ENCODE measurements at places on chromosomes 1 and 21. TPM values are rescaled to one million over a fixed set of nuclear protein-coding genes. Genes with fewer than 3 reads are reported as not detected.
A peak's percentile ranks its signal among the peaks of the same experiment; 100 is the strongest.

DNA sequence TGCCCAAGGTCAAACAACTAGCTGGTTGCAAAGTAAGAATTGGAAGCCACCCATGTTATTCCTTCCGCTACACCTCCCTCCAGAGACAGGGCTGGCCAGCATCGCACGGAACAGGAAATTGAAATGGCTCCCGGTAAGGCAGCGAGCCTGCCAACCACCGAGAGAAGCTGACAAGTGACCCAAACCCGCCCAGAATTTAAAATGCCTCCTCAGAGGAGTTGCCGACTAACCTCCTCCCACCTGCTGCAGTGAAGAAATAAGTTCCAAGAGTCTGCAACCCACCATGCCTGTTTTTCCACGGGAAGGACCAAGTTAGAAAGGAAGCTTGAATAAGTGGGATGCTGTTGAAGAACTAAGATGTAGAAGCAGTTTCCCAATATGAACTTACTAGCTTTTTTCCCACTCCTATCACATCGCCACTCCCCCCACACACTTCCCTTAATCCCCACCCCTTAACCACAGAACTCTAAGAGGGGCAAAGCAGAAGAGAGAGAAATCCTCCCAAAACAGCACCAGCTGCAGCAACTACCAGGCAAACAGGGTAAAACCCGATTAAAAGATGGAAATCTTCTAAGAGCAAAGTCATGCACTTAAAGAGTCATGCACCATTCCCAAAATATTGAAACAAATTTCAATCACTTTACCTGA is 78.6 kb downstream of the TIAM1 start:
- no peaks in the 10 kb centered on the region for H3K36me3 ChIP-seq
- DNase-seq, result no peak
- no peaks in the 10 kb centered on the region for H3K27me3 ChIP-seq

GRCh38 chr21:18007121-18007520 is 188.0 kb upstream of the C21orf91 start:
- DNase-seq, result no peak
- H3K36me3 ChIP-seq, result no peaks in the 10 kb centered on the region
- H3K27ac ChIP-seq, result no peak overlapping the region
- H3K4me1 ChIP-seq, result no peaks in the 10 kb centered on the region
- H3K27me3 ChIP-seq, result no peaks in the 10 kb centered on the region
- H3K4me3 ChIP-seq, result no peak overlapping the region

DNA sequence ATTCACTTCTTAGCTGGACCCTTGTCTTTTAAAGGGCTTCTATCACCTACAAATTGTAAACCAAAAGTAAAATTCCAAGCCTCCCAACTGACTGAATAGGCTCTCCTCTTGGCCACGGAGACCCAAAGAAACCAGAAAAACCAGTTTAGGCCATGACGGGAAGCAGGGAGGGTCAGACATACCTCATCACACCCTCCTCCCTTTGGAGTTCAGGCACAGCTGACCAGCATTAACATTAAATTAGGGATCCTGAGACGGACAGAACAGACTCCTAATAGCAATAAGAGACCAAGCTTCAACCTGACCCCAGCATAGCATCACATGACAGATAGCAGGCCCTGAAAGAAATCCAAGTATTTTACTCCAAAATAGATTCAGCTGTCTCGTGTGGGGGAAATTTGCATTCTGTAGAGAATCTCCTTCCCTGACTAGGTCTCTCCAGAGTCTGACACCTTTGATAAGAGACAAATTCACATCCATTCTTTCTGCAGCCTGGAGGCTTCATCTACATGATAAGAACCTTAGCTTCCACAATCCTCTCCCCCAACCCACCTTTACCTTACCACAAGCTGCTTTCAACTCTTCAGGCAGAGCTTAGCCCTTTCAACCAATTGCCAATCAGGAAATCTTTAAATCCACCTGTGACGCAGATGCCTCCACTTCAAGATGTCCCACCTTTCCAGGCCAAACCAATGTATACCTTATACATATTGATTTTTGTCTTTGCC is 177.1 kb upstream of the RAB4A start:
- H3K36me3 ChIP-seq, result 0 out of 2 replicates have a peak, but pooled peaks cover 3% of the 10 kb centered on the region
- H3K4me1 ChIP-seq, result peaks cover 40% of the 10 kb centered on the region
- H3K27ac ChIP-seq, result peak overlapping the region; percentile 91

GRCh38 chr1:94068999-94069918 is 51.7 kb downstream of the ABCA4 start:
- no peak overlapping the region for H3K27ac ChIP-seq
- peaks cover 36% of the 10 kb centered on the region for H3K27me3 ChIP-seq
- H3K4me3 ChIP-seq, result no peak overlapping the region
- H3K4me1 ChIP-seq, result no peaks in the 10 kb centered on the region

- H3K36me3 ChIP-seq, result no peaks in the 10 kb centered on the region
- H3K27me3 ChIP-seq, result peaks cover 45% of the 10 kb centered on the region
- DNase-seq, result peak; percentile 67
- H3K27ac ChIP-seq, result no peak overlapping the region
These were observed 7.7 kb upstream of the ZNF669 start for GRCh38 chr1:247111700-247112478.

GRCh38 chr1:115189814-115190539 is 100.7 kb upstream of the TSPAN2 start:
- H3K36me3 ChIP-seq, result no peaks in the 10 kb centered on the region
- no peak overlapping the region for H3K4me3 ChIP-seq
- no peaks in the 10 kb centered on the region for H3K4me1 ChIP-seq
- H3K27me3 ChIP-seq, result no peaks in the 10 kb centered on the region

DNA sequence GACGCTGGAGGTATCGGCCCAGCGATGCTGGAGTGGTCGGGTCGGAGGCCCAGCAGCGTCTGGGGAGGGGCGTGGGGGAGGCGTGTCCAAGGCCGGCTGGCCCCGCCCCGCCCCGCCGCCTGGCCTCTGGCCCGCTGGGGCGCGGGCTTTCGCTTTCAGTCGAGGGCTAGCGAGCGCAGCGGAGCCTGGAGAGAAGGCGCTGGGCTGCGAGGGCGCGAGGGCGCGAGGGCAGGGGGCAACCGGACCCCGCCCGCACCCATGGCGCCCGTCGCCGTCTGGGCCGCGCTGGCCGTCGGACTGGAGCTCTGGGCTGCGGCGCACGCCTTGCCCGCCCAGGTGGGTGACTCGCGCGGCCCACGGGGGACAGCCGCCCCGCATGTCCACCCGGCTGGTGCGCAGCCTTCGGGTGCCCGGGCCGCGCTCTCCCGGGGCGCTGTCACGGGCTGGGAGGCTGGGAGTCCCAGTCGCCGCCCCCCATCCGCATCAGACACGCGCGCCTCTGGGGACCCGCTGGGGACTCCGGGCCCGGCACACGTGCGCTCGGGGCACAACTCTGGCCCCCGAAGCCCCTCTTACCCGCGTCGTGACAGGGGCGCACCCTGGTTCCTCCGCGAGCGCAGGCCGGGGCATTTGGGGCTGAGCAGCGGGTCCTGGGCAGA is at the start of gene TNFRSF1B:
Gene TNFRSF1B, plus strand, starts transcription at position 158 of the 659 bp plus-strand sequence. Its CDS starts 101 bp downstream, at position 259.
- H3K27me3 ChIP-seq, result peaks cover 38% of the 10 kb centered on the region
- DNase-seq, result peak; percentile 87
- H3K36me3 ChIP-seq, result no peaks in the 10 kb centered on the region

DNA sequence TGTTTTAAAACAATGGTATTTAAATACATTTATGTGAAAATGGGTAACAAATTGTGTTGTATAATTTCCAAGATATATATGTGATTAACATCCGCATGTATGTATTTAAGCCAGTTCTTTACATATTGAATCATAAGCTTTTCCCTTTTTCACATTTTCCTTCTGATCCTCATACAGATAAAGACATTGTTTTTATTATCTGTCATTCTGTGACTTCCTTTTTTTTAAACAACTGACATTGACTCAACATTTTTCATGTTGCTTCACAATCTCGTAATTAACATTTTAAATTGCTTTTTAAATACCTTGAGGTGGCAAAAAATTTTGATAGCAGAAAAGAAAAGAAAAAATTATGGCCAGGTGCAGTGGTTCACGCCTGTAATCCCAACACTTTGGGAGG is 1.4 kb downstream of the STXBP3 start:
- H3K27ac ChIP-seq, result no peak overlapping the region
- no peaks in the 10 kb centered on the region for H3K27me3 ChIP-seq
- 0 out of 2 replicates have a peak, but pooled peaks cover 3% of the 10 kb centered on the region for H3K4me1 ChIP-seq
- H3K36me3 ChIP-seq, result no peaks in the 10 kb centered on the region

DNA sequence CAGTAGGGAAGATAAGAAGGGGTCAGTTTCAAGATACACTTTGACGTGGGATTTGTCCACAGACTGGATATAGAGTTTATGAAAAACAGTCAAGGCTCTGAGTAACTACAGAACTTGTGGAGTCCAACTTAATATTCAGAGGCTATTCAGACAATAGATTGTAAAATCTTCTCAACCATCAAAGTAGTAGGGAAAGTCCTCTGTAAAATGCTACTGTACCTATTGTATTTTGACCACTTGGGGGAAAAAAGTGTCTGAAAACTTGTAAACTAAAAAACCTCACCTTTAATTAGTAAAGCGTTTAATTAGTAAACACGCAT is 10.5 kb downstream of the PTP4A2 start:
- no peaks in the 10 kb centered on the region for H3K36me3 ChIP-seq
- DNase-seq, result no peak
- H3K4me1 ChIP-seq, result peaks cover 40% of the 10 kb centered on the region
- no peaks in the 10 kb centered on the region for H3K27me3 ChIP-seq
- no peak overlapping the region for H3K4me3 ChIP-seq

DNA sequence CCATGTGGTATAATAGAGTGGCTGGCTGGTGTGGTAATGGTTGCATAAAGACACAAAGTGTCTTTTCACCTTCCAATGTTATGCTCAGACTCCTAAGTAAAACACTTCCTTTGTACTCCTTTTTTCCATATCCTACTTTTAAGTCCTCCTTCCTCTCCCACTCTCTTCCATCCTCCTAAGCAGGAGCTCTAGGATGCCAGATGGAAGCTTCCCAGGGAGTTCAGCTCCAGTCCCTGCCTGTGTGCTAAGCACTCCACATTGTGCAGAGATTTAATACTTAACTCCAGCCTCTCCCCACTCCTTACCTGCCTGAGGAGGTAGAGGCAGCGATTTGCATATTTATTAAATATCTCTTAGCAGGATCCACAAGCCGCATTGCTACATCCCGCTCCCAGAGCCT is 60.5 kb upstream of the IGSF21 start:
- DNase-seq, result no peak
- no peak overlapping the region for H3K27ac ChIP-seq
- no peaks in the 10 kb centered on the region for H3K4me1 ChIP-seq
- H3K27me3 ChIP-seq, result no peaks in the 10 kb centered on the region
- no peak overlapping the region for H3K4me3 ChIP-seq

GRCh38 chr21:38219049-38219628 is 37.7 kb upstream of the KCNJ15 start:
- no peak overlapping the region for H3K4me3 ChIP-seq
- no peaks in the 10 kb centered on the region for H3K27me3 ChIP-seq
- H3K27ac ChIP-seq, result no peak overlapping the region
- no peaks in the 10 kb centered on the region for H3K4me1 ChIP-seq

DNA sequence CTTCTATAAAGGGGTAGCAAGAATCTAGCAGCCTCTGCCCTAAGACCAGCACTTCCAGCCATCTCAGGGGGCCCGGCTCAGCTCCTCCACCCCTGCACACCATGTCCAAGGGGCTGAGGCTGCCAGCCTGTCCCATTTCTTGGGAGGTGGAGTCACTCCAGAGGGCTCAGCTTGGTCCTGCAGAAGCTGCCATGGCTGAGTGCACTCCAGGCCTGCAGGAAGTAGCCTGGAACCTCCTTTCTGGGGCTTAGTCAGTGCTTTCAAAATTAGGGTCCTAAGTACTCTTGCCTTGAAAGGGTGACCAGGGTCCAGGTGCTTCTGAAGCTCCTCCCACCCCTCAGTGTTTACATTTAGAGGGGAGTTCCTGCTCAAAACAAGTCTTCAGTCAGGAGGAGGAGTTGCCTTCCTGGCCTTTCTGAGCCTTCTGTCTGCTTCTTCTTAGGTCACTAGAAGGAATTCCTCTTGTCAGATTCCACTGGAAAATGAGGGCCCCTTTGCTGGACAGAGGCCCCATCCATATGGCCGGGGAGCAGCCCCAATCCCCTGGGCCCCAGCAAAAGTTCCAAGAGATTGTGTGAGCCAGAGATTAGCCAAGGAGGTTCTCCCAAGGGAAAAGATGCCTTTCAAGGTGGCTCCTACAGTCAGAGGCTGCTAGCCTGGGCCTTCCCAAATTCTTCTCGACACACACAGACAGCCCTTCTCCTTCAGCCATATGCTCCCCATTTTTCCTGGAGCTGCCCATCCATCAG is 128.1 kb upstream of the VAMP3 start:
- no peaks in the 10 kb centered on the region for H3K36me3 ChIP-seq
- H3K4me1 ChIP-seq, result no peaks in the 10 kb centered on the region
- H3K27me3 ChIP-seq, result no peaks in the 10 kb centered on the region
- DNase-seq, result peak; percentile 43
- no peak overlapping the region for H3K4me3 ChIP-seq
- no peak overlapping the region for H3K27ac ChIP-seq

DNA sequence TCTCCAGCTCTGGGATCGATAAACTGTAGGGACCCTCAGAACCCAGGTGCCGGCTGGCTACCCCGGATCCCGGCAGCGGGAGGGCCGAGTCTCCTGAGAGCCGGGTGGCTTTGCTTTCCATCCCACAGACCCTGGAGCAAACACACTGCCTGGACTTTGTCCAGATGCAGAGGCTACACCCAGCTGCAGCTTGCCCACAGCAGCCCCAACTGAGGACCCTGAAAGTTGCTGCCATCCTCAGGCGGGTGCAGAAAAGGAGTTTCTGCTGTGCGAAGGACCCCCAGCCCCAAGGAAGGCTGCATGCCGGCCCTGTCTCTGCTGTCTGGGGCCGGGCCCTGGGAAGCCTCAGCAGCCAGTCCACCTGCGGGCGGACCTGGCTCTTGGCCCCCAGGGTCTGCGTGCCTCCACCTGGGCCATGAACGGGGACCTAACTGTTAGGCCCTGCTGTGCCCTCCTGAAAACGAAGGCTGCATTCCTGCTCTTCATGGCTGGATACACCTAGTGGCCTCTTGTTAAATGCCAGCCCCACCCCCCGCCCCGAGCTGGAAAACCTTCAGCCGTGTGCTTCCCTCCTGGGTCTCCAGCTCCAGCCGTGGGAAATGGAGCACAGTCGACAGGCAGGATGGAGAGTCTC is 97.5 kb upstream of the ARHGEF16 start:
- no peaks in the 10 kb centered on the region for H3K36me3 ChIP-seq
- peaks cover 6% of the 10 kb centered on the region for H3K4me1 ChIP-seq
- H3K27ac ChIP-seq, result no peak overlapping the region
- H3K27me3 ChIP-seq, result no peaks in the 10 kb centered on the region
- no peak overlapping the region for H3K4me3 ChIP-seq

DNA sequence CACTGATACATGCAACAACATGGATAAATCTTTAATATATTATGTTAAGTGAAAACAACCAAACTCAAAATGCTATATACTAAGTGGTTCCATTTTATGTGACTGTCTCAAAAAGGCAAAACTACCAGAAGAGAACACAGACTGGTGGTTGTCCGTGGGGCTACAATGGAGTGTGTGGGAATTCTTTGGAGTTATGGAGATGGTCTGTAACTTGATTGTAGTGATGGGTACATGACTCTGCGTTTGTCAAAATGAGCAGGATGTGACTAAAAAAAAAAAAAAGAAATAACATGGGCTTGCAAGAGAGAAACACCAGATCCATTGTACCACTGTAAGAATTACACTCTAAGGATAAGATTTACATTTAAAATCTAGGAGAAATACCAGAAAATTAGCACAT is 52.2 kb upstream of the KIAA1614 start:
- peaks cover 6% of the 10 kb centered on the region for H3K36me3 ChIP-seq
- no peak for DNase-seq
- peaks cover 6% of the 10 kb centered on the region for H3K4me1 ChIP-seq
- no peak overlapping the region for H3K27ac ChIP-seq

The ODF2L gene
- 29.8 TPM for total RNA-seq

The AKR7A2 gene
- 53.6 TPM for total RNA-seq

The IL20 gene
- not detected for total RNA-seq

The CRP gene
- total RNA-seq, result not detected

The SH2D2A gene
- total RNA-seq, result 3.4 TPM

The SLC35F3 gene
- 0.70 TPM for total RNA-seq

The CHML gene
- total RNA-seq, result 65.1 TPM

The DTL gene
- total RNA-seq, result 47.7 TPM

The SELENBP1 gene
- 13.4 TPM for total RNA-seq

The ERG gene
- 1.0 TPM for total RNA-seq

Data from GM23338 (cell line).